ENCODE measurements at places on chromosomes 7 and 10.

GRCh38 chr7:137074391-137075030 lies 206.1 kb downstream of the CHRM2 start:
- no peak for DNase-seq

- no peak for DNase-seq
Measured at GRCh38 chr7:158487631-158488151, 99.9 kb downstream of the PTPRN2 start.

GRCh38 chr10:128927497-128928161 lies 539.4 kb upstream of the MGMT start:
- DNase-seq = peak; percentile 51

- no peak for DNase-seq
Measured at GRCh38 chr10:32980242-32980557, 22.2 kb upstream of the ITGB1 start.

GRCh38 chr10:100307684-100308083 lies 21.2 kb upstream of the BLOC1S2 start:
- no peak for DNase-seq

GRCh38 chr7:49023345-49024328 lies 99.3 kb downstream of the CDC14C start:
- no peak for DNase-seq

DNA sequence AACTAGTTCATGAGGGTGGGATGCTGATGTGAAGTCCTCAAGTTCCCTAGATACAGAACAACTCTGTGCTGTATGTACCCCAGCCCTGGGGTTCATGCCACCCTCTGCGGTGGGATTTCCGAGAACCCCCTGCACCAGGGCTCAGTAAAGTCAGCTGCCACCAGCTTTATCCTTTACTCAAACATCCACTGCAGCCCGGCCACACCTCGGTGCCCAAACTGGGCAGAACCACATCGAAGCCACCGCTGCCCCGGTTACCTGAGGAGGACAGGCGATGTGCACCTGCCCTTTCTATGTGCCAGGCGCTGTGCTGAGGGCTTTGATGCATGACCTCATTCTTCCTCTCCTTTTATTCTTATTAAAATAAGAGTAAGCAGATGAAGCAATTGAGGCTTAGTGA lies 9.9 kb upstream of the CALML5 start:
- peak; percentile 2 for DNase-seq

GRCh38 chr7:4282434-4283223 lies 399.5 kb upstream of the FOXK1 start:
- DNase-seq = no peak

- DNase-seq = no peak
Measured at GRCh38 chr7:50281680-50282445, 22.7 kb upstream of the IKZF1 start.

DNA sequence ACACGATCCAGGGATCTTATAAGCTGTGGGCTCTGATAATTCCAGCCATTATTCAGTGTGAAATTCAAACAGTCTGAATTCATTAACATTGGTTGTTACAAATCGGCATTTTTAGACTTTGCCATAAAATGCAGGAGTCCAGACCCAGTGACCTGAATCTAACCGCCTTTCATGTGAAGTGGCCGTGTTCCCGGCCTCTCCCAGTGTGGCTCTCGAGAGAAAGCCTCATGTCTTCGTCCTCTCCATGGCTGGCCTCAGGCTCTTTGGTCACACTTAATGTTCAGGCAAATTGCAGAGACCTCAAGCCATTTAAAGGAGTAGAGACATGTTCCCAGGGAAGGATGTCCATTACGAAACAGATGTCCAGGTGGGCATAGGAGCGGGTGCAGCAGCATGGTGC lies 59.3 kb downstream of the CTBP2 start:
- DNase-seq = no peak
